Cortex of kidney (tissue), 1 donor: ENCODE measurements at places on chromosomes 5 and 9.

DNA sequence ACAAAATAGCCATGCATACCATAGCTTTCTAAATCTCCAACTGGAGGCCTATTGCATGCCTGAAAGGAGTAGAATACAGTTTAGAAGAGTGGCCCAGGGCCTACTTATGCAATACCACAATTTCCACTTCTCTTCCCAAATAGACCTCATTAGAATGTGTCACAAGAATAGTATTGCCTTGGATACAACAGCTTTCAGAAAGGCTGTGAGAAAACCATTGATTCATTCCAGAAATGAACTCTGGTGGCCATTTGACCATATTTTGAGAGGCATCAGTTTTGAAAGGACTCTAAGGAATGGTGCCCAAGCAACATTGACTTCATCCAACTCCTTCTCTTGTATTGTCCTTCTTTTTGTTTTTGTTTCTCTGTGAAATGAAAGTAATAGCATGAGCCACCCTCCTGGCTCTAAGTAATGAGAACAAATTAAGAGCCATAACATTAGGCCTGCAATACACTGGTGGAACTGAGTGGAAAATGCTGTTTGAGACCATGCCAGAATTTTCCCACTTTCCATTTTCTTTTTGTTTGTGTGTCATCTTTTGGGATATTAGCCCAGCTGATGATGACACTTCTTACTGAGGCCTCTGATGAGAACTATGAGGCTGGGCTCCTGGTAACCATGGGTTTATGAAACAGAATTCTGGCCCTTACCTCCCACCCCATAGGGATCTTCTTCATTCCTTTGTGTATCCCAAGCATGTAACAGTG lies 90.2 kb downstream of the TMEM174 start:
- DNase-seq = no peak

GRCh38 chr5:16757989-16758501 lies 141.2 kb upstream of the RETREG1 start:
- no peak for DNase-seq

GRCh38 chr5:88776692-88777091 lies 106.3 kb downstream of the MEF2C start:
- DNase-seq = no peak

- DNase-seq = no peak
These were observed 7.8 kb downstream of the NOTCH1 start for GRCh38 chr9:136537896-136538598.

GRCh38 chr5:154038261-154038706 lies 426 bp downstream of the FAM114A2 start:
- DNase-seq = no peak

DNA sequence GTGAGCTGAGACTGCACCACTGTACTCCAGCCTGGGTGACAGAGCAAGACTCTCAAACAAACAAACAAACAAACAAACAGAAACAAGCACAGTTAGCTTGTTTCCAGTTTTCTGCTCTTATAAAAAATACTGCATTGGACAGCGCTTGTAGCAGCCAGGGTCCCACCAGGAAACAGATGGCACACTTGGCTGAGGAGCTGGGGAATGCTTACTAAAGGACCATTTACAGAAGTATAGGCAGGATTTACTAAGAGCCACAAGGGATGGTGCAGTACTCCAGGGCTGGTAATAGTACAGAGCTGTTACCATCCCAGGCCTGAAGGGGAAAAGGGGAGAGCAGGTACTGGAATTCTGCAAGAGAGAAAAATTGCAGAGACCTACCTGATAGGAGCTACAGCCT lies 5.2 kb upstream of the ANKS6 start:
- no peak for DNase-seq

DNA sequence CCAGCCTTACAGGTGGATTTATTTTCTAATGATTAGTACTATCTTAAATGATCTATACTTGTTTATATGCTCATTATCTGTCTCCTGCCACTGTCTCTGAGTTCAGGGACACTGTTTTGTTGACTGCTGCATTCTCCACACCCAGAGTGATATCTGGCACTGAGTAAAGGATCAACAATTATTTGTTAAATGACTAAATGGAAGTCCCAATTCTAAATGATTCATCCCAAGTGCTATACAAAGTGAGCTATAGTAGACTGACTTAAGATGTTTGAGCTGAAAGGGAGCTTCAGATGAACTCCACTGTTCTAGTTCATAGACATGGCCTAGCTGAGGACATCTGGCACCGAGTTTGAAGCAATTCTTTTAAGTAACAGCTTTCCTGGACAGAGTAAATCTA lies 40.5 kb downstream of the ITGA2 start:
- no peak for DNase-seq

DNA sequence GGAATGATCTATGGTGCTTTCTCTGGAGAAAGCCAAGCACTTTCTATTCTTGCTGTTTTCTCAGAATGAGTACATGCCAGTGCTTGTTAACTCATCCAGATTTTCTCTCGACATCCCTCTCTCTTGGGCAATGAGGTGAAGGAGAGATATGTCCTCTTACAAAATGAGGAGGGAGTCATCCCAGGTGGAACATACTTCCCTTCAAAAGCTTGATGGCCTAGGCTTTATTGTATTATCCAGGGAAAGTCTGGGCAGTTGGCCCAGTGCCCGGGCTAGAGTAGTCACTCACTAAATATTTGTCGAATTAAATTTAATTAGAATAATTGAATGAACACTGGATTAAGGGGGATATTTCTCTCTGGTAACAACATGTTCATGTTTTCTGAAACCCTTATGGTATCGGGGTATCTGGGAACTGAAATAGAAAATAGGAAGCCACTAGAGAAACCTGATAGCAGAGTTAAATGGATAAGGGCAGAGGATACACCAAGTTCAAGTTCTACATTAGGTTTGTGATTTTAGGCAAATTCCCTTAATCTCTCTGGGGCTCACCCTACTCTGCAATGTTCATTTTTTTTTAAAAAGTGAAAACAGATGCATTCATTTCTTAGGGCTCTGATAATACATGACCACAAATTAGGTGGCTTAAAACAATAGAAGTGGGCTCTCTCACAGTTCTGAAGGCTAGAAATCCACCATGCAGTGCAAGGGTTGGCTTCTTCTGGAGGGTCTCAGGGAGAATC lies 99.6 kb downstream of the LIFR start:
- no peak for DNase-seq

DNA sequence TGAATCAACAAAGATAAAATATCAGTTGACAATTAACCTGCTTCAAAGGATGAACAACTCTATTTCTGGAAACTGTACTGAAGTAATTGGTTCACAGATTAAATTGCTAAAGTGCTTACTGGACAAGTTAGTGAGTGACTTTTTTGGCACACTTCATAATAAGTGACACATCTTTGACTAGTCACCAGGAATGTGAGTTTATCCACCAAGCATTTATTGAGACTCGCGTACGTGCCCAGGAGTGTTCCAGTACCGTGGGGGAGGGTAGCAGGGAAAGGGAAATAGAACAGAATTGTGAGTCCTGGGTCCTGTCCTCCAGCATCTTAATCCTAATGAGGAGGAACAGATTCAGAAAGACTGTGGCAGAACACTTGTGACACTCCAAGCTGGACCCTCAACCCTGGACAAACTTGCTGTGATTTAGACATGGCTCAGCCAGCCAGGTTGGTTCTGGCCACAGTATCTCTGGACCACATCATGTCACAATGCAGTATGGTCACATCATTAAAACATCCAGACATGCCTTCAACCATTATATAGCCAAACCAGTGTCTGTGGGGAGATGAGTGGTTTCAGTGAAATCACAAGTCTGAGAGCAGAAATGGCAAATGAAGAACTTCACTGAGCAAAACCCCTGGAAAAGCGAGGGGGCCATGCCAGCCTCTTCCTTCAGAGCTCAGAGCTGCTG lies 623.1 kb downstream of the BNC2 start:
- no peak for DNase-seq

GRCh38 chr9:21967702-21968101 lies 26.5 kb downstream of the CDKN2A start:
- DNase-seq = no peak

DNA sequence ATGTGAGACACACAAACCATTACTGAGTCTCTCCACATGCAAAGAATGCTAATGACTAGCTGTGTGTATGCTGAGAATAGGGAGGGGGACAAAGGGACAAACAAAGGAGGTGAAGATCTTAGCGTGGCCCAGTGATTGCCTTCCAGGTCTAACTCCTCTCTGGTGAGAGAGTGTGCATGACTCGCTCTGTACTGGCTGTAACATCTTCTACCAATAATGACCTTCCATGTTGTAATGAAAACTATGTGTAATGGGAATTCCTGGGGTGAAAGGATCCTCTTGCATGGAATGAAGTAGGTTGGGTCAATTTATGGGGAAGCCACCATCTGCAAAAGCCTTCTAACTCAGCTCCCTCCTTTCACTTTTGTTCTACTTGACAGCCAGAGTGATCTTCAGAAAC lies 24.4 kb upstream of the GPR151 start:
- DNase-seq = no peak

GRCh38 chr9:77277719-77278118 lies 100.4 kb downstream of the VPS13A start:
- no peak for DNase-seq

DNA sequence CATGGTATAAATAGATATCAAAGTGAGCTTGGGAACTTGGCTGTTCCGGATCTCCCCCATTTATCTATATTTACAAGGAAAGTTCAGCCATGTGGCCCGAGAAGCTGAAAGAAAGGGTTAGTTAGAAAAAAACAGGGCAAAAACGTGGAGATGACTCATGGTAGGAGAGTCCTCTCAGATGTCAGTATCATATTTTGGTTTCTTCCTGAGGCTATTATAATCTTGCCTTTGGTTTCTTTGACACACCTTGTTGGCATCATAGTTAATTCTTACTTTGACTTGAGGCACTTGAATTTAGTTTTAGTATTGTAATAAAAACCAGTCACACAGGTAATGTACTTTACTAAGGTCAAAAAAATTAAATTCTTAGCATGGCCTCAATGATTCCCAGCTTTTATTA lies 59.9 kb downstream of the GABRA6 start:
- no peak for DNase-seq

- DNase-seq = no peak
These were observed 95.9 kb downstream of the UGCG start for GRCh38 chr9:111992523-111992922.

DNA sequence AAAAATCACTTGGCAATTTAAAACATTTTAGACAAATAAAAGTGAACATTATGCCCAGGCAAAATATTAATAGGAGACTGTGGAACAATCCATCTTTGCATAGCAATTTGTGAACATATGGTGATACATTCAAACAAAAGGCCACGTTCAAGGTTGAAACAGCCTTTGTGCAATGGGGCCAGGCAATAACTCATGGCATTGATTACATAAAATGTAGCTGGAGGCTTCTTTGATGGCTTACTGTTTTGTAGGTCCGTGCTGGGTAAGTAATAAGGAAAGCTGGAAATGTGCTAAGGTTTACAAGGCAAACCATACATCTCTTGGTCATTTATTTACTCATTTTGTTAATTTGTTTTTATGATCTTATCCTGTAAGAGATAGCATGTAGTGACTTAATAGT lies 651.8 kb downstream of the KCTD16 start:
- DNase-seq = no peak

DNA sequence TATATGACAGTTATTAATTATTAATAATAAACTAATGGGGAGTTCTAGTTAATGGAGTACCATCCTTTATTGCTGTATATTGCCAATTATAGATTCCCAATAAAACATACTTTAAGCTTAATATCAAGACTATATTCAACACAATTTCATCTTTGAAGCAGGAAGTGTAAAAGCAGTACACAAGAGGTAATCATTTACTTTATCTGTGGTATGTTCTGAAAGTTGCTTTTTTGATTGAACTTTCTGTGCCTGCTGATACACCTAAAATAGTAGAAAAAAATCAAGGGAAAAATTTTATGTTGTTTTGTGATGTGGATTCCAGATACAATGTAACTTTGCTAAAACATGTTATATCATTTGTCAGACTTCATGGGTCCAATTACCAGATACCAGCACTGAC lies 58.0 kb downstream of the ACO1 start:
- DNase-seq = no peak

DNA sequence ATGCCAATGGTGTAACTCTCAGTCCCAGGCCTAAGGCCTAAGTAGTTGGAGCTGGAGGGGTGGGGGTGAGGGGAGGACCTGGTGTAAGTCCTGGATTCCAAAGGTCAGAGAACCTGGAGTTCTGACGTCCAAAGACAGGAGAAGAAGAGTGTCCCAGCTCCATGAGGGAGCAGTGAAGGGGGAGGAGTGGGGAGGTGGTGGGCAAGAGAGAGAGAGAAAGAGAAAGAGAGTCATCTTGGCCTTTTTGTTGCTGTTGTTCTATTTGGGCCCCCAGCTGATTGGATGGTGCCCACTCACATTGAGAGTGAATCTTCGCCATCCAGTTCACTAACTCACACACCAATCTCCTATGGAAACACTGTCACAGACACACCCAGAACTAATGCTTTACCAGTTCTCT lies 198.9 kb downstream of the DAB2IP start:
- no peak for DNase-seq

DNA sequence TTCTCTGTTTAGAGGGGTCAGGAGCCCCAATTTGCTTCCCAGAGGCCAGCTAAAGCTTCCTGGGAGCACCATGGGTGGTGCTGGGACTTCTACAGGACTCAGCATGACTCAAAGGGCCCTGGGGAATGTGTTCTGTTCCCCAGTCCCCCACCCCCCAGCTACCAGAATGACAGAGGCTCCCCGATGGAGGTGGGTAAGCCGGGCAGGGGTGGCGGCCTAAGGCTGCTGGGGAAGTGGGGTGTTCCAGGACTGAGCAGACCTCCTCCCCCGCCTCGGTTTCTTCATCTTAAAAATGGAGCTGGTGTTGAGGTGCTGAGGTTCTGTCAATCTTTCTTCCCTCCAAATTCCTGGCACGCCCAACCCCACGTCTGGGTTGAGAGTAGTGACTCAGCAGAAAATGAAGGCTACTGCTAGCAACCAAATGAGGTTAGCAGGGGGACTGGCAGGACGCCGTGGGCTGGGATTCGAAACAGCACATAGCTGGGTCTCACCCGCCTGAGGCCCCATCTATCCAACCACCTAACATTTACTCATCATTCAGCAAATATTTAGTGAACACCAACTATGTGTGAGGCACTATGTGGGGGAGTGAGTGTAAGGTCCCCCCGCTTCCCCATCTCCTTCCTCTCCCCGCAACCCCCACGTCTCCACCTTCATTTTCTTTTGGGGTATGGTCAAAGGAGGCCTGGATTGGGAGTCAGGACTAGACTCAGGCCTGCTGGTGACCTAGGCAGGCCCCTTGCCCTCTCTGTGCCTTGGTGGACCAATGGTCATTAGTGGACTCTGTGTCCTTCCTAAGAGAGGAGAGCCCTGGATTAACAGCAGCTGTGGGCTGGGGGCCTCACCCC lies 50.2 kb downstream of the C9orf50 start:
- no peak for DNase-seq

GRCh38 chr9:112844771-112845542 lies 45.7 kb downstream of the SLC46A2 start:
- DNase-seq = no peak

DNA sequence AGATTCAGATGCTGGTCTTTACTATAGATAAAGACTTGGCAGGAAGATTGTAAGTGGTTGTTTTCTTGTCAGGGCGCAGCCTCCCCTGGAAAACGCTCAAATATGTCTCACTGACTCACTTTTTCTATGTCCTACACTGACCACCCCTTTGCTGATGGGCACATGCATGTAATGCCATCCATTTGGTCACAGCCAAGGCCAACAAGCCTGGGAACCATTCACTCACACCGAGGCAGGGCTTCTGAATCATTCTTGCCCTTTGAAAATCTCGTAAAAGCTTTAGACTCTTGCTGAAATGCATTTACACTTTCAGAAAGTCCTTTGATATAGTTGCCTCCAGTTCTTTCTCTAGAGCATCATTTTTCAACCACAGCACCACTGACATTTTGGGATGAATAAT lies 249.4 kb downstream of the ACTL7B start:
- DNase-seq = no peak
